Iris pigment epithelial cell (primary cell): ENCODE measurements at places on chromosomes 5 and 9.

DNA sequence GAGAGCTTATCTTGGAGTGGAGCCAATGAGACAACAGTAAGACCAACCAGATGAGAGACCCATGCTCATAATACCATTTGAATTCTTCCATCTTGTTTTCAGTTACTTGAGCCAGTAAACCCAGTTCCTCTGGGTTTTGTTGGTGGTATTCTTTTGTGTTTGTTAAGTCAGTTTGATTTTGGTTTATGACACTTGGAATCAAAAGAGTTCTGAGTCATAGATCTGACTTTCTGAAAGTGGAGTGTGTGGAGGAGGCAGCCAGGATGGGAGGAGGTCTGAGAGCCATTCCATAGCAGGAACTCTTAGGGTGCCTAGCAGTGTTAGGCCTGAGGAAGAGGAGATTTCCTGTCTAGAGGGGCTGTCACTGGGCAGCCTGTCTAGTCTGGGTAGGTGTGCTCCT lies 24.6 kb upstream of the PANK3 start:
- DNase-seq: peak; percentile 22

GRCh38 chr5:171342362-171343111 lies 33.5 kb downstream of the TLX3 start:
- DNase-seq: peak; percentile 71

DNA sequence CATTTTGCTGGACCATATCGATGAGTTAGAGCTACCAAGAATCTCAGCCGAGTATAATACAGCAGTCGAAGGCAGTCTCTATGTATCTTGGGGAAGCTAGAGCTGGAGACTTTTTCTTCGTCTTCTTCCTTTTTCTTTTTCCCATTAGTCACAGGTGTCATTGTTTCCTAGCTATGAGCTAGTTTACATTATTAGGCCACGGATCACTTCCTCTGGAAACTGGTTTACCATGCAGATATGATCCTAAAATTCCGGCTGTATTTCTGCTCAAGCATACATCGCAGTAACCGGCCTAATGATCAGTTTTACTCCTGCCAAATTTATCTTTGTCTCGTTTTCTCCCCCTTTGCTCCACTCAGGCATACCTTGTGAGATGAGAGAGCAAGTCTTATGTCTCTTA lies 312.8 kb downstream of the ARHGAP26 start:
- no peak for DNase-seq

DNA sequence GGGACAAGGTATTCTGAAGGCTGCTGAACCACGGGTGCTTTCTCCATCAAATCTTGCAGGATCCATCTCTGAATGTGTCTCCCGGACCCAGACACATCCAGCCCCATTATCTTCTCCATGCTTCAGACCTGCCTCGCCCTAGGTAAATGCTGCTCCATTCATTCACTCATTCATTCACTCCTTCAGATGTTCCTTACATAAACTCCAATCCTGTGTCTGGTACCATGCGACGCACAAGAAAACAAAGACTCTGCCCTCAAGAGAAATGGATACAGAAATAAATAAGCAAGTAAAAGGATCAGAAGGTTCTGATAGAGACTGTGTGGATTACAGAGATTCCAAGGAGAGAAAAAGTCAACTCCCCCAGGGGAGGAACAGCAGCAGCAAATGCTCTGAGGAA lies 7.9 kb upstream of the PSMB7 start:
- no peak for DNase-seq

- DNase-seq: peak; percentile 30
Observed at GRCh38 chr5:106121972-106122605, 1548.6 kb downstream of the EFNA5 start.

DNA sequence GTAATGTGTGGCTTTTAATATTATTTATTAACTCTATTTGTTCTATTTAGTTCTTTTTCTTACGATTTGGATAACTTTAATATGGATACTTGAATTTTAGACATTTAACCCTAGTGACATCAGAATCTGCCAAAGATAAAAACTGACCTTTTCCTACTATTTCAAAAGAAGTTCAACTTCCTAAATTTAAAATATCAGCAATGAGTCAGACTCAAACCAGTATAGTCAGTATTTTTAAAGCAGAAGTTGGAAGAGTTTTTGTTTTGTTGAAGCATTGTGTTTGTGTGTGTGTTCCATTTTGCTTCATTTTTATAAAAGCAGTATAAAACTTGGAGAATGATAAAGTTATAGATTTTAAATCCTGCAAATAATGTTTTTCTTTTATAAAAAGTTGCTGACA lies 251.8 kb upstream of the RASA1 start:
- no peak for DNase-seq

GRCh38 chr5:9365512-9365911 lies 180.4 kb downstream of the SEMA5A start:
- DNase-seq: no peak

- DNase-seq: no peak
Observed at GRCh38 chr5:155069961-155070360, 56.4 kb downstream of the KIF4B start.

DNA sequence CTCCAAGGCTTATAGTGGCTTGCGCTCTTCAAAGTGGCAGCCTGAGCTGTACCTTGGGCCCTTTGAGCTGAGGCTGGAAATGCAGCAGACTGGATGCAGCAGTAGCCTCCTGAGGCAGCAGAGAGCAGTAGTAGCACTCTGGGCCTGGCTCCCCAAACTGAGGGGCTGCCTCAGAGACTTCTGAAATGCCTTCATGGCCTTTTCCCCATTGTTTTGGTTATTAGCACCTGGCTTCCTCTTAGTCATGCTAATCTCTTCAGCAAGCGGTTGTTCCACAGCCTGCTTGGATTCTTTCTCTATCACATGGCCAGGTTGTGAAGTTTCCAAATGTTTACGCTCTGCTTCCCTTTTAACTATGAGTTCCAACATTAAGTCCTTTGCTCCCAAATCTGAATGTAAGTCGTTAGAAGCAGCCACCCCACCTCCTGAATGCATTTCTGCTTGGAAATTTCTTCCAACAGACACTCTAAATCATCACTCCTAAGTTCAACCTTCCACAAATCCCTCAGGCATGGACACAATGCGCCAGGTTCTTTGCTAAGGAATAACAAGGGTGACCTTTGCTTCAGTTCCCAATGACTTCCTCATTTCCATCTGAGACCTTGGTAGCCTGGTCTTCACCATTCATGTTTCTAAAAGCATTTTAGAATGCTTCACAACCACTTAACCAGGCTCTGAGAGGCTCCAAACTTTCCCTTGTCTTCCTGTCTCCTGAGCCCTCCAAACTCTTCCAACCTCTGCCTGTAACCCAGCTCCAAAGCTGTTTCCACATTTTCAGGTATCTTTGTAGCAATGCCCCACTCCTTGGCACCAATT lies 145.8 kb downstream of the ZDHHC21 start:
- no peak for DNase-seq

GRCh38 chr5:122462486-122462885 lies 150.4 kb downstream of the SNCAIP start:
- no peak for DNase-seq
